ENCODE measurements at places on chromosomes 7 and 10. TPM values are rescaled to one million over a fixed set of nuclear protein-coding genes. Genes with fewer than 3 reads are reported as not detected.
A peak's percentile ranks its signal among the peaks of the same experiment; 100 is the strongest.

DNA sequence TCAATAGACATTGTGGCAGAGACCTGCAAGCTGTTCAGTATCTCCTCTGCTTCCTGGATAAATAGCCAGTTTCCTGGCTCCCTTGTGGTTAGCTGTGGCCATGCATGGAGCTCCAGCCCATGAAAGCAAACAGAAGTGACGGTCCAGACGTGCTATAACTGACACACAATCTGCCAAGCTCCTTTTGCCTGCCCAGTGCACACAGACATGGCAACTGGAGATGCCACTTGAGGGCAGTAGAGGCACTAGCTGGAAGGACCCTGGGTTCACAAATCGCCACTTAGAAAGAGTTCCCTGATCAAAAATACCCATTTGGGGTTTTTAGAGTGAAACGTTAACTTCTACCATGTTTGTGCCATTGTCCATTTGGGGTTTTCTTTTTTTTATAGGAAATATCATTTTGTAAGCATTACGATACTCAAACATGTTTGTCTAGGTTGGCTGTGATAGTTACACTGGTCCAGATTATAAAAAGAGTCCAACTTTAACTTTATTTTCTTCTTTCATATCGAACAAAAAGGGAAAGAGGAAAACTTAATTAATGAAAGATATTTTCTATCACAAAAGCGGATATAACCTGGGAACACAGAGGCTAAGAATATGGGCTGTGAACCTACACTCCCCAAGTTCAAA is 31.3 kb downstream of the KIN start:
- peak; percentile 55 for DNase-seq

- DNase-seq = no peak
Observed at GRCh38 chr7:521221-522070, 1.8 kb upstream of the PDGFA start.

COL17A1 gene
- total RNA-seq = 514 TPM

GRCh38 chr10:128985036-128985435 is 482.0 kb upstream of the MGMT start:
- peak; percentile 47 for DNase-seq

EVX1 gene
- total RNA-seq = not detected

DNA sequence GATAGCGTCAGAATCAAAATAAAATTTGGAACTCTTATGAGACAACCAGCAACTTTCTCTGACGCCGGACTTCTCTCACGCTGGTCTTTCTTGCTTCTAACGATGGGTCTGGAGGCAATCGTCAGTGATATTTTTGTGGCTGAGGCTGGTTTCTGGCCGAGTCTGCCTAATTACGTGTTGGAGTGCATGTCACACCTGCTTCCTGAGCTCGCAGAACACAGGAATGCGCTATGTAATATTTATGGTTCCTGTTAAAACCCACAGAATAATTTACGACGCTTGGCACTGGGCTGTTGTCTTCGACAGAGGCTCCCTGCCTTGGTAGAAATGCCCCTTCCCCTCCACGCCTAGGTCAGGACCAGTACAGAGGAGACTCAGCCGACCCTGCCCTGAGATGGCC is 64.9 kb downstream of the NPTX2 start:
- no peak for DNase-seq

ITPRID1 gene
- not detected for total RNA-seq

STEAP1 gene
- 3.1 TPM for total RNA-seq

GRCh38 chr10:55220975-55221374 is 419.9 kb upstream of the PCDH15 start:
- DNase-seq = no peak

PAX4 gene
- not detected for total RNA-seq

PDZD7 gene
- 0.58 TPM for total RNA-seq

DNA sequence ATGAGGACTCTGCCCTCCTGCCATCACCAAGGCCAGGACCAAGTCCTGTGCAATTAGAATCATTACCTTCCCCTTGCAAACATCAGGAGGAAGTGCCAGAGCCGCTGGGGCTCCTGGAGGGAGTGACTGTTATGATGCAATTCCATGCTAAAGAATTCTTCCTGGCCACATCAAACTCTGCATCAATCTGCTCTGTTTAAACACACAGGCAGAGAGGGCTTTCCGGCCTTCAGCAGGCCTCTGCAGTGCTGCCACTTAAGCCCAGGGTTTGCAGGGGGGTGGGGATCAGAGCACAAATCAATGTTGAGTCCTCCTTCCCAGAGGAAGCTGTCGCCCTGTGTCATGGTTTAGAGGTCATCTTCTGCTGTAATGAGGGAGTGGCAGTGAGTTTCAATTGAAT is 58.1 kb downstream of the CTBP2 start:
- DNase-seq = peak; percentile 62

SFRP4 gene
- total RNA-seq = not detected

TUBB8 gene
- not detected for total RNA-seq

JAKMIP3 gene
- total RNA-seq = not detected

- no peak for DNase-seq
Observed at GRCh38 chr7:50814166-50814565, 31.5 kb upstream of the GRB10 start.

DNA sequence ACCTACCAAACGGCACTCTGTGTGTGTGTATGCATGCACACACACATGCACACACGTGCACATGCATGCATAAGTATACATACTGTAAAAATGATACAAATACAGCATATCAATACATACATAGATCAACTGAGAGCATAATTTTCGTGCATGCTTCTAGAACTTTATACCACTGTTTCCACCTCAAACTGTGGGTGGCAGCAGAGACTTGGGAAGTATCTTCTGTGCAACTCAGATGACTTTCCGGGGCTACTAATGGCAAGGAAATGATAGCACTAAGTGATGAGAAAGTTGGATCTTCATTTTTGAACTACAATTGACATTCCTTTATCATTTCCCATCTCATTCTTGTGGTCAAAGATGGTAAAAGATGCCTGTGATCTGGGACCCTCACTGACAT is 570.7 kb downstream of the REEP3 start:
- DNase-seq = peak; percentile 46

GRCh38 chr10:24438800-24439199 is 229.9 kb downstream of the KIAA1217 start:
- no peak for DNase-seq

GRCh38 chr7:117837841-117838240 is 35.4 kb downstream of the CTTNBP2 start:
- no peak for DNase-seq

DNA sequence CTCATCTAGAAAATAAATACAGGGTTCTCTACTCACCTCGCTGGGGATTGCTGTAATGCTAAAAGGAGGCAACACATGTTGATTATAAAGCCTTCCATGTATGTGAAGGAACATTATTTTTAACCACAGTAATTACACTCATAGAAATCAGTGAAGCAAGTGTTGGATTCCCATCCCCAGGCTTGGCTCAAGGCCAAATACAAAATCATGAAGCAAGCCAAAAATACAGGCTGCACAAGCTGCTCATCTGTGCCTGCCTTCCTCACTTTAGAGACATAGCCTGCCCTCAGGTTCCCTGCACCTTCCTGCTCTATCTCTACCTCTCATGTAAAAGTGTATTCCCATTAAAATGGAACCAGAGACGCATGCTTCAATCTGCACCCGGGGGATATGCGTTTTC is 1077.1 kb upstream of the C7orf33 start:
- no peak for DNase-seq

C10orf53 gene
- not detected for total RNA-seq

DNA sequence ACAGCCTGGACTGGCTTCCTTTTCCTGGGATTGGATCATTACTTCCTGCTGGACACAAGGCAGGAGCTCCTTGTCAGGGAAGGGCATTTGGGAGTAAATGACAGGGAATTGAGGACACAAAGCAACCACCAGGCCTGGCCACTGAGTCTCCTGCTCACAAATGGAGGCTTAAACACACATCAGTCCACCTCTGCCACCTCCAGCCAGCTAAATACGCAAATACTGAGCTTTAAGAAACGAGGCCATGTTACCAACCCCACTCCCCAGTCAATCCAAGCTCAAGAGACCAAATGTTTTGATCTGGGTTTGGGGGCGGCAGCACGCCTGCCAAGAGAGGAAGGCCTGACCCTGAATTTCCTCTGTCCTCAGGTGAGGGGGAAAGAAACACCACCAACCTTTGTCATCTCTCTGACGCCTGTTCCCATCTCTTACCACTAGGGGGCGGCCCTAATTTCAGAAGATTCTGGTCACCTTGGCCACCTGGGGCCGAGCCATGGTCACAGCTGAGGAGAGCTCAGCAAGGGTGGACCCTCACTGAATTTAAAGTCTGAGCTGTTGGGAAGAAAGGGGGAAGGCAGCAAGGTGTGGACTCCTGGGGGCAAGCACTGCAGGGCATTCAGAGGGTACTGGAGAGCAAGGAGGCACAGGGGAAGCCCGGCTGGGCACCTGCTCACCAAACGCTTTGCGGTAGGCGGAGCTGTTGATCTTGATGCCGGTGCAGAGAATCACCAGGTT is 16.5 kb downstream of the AIFM2 start:
- DNase-seq = peak; percentile 68

STAMBPL1 gene
- 29.2 TPM for total RNA-seq

- DNase-seq = no peak
Observed at GRCh38 chr10:133236401-133237240, 1.0 kb upstream of the VENTX start.

- DNase-seq = no peak
Observed at GRCh38 chr10:75356484-75356883, 45.1 kb downstream of the ZNF503 start.

ANXA8L1 gene
- total RNA-seq = 31.7 TPM

PON1 gene
- not detected for total RNA-seq

ASB13 gene
- 20.7 TPM for total RNA-seq

- DNase-seq = peak; percentile 56
Observed at GRCh38 chr7:93092757-93093370, 24.9 kb downstream of the SAMD9 start.

DNA sequence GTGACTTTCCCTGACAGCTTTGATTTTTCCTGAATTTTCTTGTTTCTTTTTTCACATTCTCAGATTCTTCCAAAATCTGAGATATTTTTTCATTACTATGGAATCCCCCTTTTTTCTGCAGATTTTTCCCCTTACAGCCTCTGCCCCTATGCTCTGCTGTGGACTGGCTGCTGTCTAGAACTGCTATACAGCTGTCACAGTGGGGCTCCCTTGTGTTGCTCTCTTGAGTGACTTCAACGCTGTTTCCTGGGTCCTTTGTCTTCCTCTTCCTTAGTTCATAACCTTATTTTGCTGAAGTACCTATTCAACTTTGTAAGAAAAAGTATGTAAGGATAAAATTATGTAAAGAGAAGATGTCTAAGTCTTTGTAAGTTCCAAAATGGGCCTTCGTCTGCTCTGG is 234.1 kb upstream of the YAE1 start:
- DNase-seq = no peak

DNA sequence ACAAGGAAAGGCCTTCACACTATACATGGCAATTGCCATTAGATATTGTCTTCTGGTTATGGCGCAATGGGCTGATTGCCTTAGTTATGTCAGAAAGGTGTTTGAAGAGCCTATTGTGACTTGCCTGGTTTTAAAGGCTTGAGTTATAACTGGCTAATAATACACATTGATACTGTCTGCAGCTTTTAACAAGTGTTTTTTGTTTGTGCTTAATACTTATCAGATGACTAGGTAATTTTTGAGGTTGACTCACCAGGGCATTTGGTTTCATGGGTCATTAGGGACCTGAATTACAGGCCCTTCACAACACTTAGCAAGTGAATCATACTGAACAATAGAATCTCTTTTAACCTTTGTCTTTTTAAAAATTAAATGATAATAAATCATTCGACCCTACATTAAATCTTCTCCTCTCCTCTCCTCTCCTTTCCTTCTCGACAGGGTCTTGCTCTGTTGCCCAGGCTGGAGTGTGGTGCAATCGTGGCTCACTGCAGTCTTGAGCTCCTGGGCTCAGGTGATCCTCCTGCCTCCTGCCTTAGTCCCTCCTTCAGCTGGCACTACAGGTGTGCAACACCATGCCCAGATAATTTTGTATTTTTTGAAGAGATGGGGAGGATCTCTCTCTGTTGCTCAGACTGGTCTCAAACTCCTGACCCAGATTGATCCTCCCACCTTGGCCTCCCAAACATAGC is 196.3 kb downstream of the JCAD start:
- DNase-seq = peak; percentile 56

GRCh38 chr10:72709041-72709440 is 17.1 kb downstream of the MCU start:
- no peak for DNase-seq

SUN1 gene
- total RNA-seq = 132 TPM

DNA sequence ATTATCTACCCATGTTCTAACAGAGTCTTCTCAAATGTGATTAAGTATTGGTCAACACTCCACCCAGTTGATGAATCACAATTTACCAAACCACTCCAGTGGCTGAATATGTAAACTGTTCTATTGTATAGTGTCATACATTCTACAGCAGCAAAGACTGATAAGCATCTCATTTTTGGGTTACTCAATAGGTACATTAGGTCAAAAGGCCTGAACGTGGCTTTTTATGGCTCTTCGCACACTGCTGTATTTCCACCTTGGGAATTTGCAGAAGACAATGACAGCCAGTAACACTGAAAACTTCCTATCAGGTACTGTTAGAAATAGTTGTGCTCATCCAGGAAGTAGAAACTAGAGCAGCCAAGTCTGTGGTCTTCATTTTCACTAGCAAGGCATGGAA is 166.9 kb downstream of the GLI3 start:
- DNase-seq = peak; percentile 73

SRGN gene
- total RNA-seq = 2.3 TPM
